ENCODE measurements at places on chromosomes 13 and 19.

- no peak for DNase-seq
Observed at GRCh38 chr19:31348481-31349159, 616 bp downstream of the TSHZ3 start.

GRCh38 chr19:18677156-18677555 lies 6.3 kb upstream of the CRTC1 start:
- DNase-seq: no peak

GRCh38 chr13:72290962-72291681 lies 424.1 kb upstream of the DACH1 start:
- no peak for DNase-seq

DNA sequence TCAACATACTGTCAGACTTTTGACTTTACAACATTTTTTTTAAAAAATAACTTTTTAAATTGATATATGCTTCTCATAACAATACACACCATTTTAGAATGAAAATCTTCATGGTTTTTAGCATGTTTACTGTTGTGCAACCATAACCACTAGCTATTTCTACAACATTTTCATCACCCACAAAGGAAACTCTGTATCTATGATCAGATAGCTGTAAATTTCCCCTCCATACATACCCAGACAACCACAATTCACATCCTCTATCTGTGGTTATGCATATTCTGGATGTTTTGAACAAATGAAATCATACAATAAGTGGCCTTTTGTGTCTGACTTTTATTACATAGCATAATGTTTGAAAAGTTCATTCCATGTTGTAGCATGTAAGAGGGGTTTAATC lies 1666.0 kb downstream of the EFNB2 start:
- no peak for DNase-seq

- DNase-seq: no peak
Observed at GRCh38 chr19:15417699-15418098, 1.1 kb downstream of the AKAP8L start.

DNA sequence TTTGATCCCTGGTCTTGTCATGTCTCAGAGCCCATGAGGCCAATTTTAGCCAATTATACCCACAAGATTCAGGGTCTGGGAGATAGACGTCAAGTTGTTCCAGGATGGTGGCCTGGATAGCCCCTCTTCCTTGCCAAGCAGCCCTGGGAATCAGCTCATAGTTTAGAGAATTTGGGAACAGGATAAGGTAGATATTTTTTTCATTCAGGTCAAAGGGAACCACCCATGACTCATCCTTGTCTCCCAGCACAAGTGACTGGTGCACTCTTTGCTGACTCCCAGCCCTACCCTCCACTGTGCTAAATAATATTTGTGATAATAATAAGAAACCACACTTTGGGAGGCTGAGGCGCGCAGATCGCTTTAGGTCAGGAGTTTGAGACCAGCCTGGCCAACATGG lies 17.1 kb upstream of the S1PR4 start:
- no peak for DNase-seq

DNA sequence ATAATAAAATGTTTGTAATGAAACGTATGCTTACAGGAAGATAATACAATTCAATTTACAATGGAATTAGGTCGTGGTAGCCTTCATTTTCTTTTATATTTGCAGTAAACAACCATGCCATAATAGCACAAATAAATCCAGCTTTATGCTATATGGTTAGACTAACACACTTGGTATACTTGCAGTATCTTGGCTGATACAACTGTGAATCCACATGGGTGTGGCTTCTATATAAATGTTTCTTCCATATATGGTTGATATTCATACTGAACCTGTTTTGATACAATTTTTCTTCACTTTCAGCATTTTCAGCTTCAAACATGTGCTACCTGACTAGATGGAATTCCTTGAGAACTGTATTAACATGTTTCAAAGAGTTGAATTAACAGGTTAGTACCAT lies 20.4 kb upstream of the SPRY2 start:
- no peak for DNase-seq

- no peak for DNase-seq
Observed at GRCh38 chr19:13102666-13103580, at the start of gene LYL1. TSS of gene LYL1 (minus strand) at chr19:13102858. CDS start at chr19:13101171, 1,687 bp downstream.

GRCh38 chr13:93867481-93867880 lies 612.0 kb downstream of the DCT start:
- DNase-seq: no peak

DNA sequence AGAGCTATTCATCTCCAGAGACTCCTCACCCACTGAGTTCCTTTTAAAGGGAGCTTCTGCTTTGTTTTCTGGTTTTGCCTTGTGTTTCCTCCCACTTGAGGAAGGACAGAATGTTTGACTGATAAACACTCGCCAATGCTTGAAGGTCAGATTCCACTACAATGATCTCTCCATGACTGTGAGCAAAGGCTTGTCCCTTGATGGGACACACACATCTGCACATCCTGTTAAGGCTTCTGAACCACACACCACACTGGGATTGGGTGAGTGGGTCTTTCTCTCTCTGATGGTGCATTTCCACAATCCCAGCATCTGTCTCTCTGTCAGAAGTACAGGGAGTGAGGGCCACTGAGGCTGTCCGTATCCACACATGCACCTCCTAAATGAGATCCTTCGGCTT lies 245.3 kb downstream of the IRS2 start:
- peak; percentile 7 for DNase-seq

DNA sequence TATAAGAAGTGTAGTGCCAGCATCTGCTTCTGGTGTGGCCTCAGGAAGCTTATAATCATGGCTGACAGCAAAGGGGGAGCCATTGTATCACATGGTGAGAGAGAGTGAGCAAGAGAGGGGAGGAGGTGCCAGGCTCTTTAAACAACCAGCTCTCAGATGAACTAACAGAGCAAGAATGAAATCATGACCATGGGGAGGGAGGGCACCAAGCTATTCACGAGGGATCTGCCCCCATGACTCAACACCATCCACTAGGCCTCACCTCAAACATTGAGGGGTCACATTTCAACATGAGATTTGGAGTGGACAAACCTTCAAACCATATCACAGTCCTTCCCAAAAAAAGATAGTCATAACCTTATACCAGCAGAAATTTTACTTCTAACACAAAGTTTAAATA lies 174.0 kb downstream of the GPC5 start:
- DNase-seq: no peak

- DNase-seq: no peak
Observed at GRCh38 chr19:51321799-51322198, 10.4 kb downstream of the IGLON5 start.

DNA sequence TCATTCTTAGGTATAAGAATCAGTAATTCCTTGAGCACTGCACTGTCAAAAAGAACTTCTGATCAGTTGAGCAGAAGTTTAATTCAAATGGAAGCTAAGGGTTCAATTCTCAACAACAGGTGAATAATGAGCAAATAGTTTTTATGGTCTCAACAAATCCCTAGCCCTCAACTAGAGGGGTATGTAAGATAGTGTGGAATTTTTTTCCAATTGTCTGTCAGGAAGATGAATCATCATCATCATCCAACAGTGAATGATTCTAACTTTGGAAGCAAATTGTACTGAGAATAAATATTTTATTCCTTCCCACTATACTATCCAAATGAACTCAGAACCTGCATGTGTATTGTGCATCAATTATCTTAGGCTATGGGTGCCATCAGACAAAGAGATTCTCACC lies 372.7 kb downstream of the ENOX1 start:
- DNase-seq: no peak

GRCh38 chr19:3684054-3684816 lies 16.0 kb downstream of the PIP5K1C start:
- DNase-seq: peak; percentile 49

DNA sequence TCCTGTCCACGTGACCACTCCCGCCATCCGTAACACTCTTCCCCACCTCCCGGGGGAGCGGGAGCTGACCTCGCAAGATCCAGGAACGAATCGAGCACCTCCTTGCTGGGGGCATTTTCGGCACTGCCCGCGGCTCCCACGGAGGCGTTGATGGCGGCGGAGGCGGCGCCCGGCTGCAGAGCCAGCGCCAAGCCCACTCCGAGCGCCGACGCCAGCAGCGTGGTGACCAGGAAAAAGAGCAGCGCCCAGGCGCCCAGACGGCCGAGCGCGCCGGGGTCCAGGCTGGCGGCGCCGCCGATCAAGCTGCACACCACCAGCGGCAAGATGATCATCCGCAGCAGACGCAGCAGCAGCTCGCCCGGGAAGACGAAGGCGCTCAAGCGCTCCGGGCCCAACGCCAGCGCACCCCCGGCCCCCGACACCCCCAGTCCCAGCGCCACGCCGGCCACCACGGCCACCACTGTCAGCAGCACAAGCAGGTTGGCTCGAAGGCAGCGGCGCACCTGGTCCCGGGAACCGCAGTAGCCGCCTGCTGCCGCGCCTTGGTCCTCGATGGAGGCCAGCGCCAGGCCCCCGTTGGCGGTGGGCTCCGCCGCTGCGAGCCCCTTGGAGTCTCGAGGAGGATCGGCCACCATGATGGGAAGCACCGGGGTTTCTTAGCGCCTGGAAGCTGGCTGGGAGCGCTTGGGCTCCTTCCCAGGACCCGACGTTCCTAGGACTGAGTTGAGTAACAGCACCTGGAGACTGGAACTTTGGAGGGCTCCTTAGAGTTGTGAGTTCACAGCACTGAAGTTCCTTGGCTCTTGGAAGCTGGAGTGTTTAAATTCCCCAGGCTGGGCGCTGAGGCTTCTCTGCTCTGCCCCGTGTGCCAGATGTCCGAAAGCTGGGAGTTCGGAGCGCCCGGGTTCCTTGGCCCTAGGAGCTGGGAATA lies 798 bp downstream of the SLC1A5 start:
- DNase-seq: no peak

DNA sequence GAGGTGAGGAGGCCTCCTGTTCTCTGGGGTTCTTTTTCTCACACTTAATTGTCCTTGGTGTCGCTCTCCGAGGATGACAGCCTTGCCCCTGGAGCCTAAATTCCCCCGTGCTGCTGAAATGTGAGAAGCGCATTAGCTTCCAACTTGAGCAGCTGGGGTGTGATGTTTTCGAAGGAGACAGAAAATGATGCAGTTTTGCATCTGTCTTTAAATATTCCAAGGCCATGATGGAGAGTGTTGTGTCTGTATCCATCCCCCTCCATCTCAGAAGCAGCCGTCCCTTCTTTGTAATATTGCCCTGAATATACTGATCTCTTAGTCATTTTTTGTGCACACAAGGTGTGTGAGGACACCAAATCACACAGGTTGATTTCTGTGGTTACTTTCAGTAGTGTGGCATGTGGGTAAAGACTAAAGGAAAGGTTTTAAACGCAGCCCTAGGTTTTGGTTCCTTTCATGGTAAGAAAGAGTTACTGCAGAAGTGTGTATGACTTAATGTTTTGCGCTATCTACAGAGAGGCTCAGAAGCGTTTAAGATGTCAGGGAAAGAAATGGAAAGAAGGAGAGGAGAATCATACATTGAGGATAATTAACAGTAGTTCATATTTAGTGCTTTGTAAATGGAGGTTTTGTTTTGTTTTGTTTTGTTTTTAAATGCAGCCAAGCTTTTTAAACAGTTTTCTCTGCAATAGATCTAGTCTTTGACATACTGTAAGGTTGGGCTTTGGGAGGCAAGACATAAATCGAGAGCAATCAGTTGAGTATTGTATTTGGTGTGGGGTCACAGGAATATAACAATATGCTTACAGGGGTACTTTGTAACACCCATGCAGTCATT lies 1.6 kb downstream of the NBEA start:
- DNase-seq: peak; percentile 12

DNA sequence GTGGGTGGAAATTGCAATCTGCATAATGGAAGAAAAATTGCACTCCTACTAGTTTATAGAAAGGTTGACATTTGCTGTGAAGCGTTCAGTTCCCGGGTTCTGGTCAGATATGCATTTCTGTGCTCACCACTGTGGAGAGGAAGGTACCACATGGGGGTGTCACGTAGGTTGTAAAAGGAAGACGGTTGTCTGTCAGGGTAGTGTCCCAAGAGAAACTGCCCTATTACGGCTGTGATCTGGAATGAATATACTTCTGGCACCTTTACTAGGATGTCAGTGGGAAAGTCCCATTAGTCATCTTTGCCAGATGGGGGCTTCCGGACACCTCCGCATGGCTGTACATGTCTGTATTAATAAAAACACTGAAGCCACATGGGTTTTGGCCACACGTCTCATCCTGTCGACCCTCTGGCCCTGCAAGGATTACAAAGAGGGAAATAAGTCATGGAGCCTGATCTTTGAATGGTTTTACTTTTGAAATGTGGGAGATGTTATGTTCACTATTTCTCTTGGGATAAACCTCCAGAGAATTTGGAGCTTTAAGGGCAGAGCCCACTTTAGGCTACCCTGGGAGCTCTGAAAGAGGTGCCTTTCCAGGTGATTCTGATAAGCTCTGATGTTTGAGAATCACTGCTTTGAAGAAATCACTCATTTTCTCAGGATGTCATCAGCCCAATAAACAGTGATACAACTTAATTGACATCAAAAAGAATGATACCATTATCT lies 133.9 kb downstream of the AKAP11 start:
- no peak for DNase-seq

GRCh38 chr13:108993346-108993745 lies 363.9 kb downstream of the MYO16 start:
- DNase-seq: no peak

DNA sequence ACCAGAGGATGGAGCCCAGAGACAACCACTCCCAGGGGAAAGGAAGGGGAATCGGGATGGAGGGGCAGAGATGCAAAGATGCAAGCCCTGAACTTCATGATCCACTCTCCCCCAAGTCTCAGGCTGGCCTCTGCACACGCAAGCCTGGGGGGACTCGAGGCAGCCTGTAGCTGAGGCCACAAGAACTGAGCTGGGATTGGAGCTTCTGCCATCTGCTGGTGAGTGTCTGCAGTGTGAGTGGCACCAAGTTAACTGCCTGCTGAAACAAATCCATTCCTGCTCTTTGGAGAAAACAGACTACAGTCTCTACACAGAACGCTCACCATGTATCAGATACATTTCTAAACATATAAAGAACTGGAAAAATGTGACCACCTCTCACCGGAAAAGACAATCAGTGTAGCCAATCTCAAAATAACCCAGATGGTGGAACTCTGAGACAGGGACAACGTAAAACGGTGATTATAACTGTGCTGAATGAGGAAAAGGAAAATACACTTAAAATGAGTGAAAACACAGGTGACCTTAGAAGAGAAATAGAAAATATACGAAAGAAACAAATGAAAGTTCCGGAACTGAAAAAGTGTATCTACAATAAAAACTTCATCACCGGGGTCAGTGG lies 62.1 kb downstream of the KLF2 start:
- DNase-seq: peak; percentile 85

DNA sequence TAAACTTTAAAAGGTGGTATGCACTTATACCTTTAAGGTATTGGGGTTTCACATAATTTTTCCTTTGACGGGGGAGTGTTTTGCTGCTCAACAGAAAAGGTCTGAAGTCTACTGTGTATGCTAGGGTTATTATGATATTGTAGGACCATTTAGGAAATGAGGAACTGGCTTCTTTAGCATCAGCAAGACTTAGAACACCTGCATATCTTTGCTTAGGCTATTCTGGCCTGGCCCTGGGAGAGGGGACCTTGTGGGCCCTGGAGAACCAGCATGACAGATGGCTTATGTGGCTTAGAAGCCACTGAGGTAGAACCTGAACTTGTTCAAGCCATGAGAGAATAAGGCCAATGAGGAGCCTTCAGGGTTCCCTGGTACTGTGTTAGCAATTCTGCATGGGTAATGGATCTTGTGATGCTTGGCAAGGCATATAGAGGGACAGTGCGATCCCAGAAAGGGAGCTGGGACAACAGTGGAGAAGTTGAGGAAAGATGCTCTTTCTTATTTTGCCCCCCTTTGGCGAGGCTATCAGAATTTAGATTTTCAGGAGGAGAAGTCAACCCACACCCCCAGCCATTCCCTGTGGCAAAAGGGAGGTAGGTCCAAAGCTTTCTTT lies 4.3 kb downstream of the RGCC start:
- no peak for DNase-seq

GRCh38 chr13:27658546-27658945 lies 36.9 kb downstream of the POLR1D start:
- DNase-seq: no peak

GRCh38 chr13:114269281-114269770 lies 12.1 kb upstream of the UPF3A start:
- no peak for DNase-seq
